Effector memory CD4-positive, alpha-beta T cell (primary cell): ENCODE measurements at places on chromosomes 1 and 21.
A peak's percentile ranks its signal among the peaks of the same experiment; 100 is the strongest.

DNA sequence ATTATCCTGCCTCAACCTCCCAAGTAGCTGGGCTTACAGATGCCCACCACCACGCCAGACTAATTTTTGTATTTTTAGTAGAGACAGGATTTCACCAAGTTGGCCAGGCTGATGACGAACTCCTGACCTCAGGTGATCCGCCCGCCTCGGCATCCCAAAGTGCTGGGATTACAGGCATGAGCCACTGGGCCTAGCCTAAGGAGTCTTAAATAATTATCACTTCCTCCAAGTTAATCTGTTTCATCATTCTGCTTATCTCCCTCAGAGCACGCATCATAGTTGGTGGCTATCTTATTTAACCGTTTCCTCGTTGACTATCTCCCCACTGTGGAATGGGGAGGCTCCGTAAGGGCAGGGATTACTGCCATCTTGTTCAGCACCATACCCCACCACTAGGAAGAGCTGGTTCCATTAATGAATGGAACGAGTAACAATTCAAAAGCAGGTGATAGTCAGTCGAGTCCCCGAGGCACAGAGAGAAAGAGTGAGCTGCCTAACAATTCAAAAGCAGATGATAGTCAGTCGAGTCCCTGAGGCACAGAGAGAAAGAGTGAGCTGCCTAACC lies 52.7 kb downstream of the GLUL start:
- DNase-seq: no peak

DNA sequence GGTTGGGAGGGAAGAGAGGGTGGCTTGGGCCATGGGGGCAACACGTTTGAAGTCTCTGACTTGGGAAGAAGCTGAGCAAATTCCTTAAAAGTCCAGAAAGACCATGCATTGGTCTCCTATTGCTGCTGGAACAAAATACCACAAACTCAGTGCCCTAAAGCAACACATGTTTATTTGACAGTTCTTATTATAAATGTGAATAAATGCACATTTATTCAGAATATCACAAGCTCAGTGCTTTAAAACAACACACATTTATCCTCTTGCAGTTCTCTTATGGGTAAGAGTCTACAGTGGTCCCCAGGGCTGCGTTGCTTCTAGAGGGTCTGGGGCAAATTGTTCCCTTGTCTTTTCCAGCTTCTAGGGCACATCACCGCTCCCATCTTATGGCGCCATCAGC lies 10.1 kb upstream of the PRAMEF12 start:
- DNase-seq: no peak

- no peak for DNase-seq
Measured at GRCh38 chr1:7207875-7208646, 422.8 kb downstream of the CAMTA1 start.

DNA sequence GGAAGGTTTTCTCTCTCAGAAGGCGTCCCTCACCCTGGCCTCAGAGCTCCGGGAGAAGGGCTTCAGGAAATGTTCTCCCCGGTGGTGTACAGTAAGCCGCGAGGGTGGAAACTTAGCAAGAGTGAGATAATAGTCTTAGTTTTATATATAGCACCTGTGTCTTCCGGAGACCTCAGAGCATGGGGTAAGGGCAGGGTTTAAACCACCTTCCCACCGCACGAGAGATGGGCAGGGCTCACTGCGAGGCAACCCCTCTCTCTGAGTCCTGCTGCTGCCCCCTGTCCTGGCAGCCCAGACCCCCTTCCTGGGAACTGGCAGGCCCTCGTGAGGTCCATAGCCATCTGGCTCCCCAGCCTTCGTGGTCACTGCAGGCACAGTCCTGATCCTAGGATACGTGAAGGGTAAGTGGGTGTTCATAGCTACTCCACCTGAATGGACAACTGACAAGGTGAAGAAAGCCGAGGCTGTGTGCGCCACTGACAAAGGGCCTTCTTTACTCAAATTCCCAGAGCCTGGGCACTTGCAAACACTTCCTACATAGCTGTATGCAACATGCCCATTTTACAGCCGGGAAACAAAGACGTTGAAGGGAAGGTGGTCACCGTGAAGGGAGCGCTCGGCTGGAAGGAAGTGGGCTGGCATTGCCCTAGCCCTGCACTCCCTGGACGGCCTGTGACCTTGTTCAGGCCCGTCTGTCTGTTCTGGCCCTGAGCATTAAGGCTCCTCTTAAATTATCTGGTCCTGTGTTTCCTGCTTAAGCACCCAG lies 26.9 kb downstream of the ITPKB start:
- DNase-seq: peak; percentile 33

- DNase-seq: no peak
Measured at GRCh38 chr1:235059221-235059620, 69.4 kb downstream of the TOMM20 start.

DNA sequence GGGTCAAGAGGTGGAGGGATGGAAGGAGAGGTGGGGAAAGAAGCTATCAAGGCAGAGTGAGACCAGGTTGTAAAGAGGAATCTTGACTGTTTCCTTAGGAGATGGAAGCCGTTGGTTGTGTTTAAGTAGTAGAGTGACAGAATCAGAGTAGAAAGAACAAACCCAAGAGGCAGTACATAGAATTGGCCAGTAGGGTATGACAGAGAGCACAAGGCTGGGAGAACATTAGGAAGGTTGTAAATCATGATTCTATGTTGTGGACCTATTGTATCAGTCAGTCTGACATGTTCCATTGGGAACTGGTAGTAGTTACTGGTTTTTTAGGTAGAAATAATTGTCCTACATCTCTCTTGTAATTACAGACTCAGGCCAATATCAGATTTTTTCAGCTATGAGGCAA lies 486.9 kb upstream of the USP24 start:
- DNase-seq: no peak

- DNase-seq: no peak
Measured at GRCh38 chr1:22801761-22802160, 91.1 kb downstream of the EPHB2 start.

GRCh38 chr1:175129182-175129581 lies 61.5 kb downstream of the TNN start:
- DNase-seq: no peak

- DNase-seq: no peak
Measured at GRCh38 chr1:181501612-181502011, 18.3 kb downstream of the CACNA1E start.

DNA sequence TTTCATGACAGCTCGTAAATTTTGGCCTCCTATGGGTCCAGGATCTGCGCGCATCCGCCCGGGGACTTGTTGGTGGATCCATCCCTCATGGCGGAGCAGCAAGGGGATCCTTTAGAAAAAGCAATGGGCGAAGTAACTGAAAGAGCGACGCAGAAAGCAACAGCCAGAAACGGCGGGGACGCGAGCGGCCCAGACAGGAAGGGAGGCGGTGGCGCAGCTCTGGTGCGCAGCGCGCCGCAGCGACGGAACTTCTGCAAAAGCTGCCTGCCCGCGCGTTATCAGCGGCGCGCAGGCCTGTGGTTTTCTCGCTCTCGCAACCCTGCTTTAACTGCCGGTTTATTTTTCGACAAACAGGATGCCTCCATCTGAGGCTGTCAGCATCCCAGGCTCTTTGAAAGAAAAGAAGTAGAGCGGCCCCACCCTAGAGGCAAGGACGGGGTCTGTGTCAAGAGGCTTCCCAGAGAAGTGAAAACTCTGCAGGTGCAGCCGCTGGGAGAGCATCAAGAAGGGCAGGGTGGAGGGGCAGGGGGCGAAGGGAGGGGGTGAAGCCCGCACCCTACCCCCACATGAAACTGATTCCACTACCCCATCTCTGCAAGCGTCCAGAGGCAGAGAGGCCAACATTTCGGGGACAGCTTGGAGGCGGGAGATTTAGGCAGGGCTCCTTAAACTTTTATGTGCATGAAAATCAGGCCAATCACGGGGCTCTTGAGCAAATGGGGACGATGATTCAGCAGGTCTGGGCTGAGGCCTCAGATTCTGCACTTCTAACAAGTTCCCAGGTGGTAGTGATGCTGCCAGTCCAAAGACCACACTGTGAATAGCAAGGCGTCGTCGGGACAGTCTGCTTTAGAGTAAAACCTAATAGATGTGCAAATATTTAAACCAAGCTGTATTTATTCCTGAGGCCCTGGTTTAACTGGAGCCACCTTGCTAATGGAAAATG lies 22.2 kb downstream of the RUNX1 start:
- peak; percentile 82 for DNase-seq

- no peak for DNase-seq
Measured at GRCh38 chr1:221085701-221086375, 206.6 kb downstream of the HLX start.

GRCh38 chr1:29504196-29504595 lies 267.9 kb downstream of the PTPRU start:
- no peak for DNase-seq

GRCh38 chr1:70866542-70867264 lies 180.9 kb downstream of the PTGER3 start:
- DNase-seq: no peak

DNA sequence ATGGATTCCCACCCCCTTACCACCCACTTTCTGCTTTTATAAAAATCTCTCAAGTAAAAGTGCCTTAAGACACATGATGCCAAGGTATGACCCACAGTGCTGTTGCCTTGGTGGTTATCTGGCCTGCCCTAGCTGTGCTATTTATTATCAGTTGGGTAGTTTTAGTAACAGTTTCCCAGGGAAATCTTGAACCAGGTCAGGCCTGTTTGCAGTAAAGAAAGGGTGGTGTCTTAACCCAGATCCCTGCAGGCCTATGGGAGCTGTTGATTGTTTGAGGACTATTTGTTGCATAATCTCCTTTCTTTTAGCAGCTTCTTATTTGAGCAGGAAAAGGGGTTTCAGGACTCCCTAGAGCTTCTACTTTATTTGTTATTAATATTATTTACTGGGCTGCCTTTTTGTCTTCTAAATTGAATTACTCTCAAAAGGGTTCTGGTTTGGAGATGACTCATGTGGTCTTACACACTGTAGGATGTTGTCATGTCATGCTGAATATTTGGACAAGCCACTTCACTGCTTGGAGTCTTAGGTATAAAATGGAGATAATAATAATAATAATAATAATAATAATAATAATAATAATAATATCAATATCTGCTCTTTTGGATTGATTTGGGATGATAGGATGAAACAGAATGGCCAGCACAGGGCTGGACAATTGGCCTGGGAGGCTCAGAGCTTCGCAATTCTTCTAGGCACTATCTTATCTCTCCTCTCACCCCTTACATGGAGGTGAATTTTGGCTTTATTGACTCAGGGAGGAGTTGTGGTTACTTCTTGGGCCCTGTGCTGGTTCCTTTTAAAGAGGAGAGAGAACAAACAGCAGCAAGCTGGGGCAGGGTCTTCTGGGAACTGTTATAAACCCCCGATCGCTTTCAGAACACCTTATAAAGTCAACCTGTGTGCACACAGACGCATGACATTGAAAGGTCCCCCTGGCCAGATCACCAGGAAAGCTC lies 252.1 kb downstream of the PRDM2 start:
- DNase-seq: no peak

DNA sequence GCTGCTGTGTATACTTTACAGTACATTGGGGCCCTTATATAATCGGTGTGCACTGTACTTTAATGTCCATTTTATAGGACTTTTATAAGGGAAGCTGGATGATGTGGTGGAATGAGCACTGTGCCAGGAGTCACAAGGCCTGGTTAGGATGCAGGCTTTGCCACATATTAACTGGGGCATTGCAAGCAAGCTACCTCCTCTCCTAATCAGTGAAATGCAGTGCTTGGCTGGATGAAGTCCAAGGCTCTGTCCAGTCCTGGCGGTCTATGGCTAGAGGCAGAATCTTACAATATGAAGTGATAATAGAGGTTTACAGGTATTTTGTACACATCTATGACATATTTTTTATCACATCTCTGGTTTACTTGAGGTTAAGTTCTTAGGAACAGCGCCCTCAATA lies 1.7 kb upstream of the PKP1 start:
- DNase-seq: no peak

DNA sequence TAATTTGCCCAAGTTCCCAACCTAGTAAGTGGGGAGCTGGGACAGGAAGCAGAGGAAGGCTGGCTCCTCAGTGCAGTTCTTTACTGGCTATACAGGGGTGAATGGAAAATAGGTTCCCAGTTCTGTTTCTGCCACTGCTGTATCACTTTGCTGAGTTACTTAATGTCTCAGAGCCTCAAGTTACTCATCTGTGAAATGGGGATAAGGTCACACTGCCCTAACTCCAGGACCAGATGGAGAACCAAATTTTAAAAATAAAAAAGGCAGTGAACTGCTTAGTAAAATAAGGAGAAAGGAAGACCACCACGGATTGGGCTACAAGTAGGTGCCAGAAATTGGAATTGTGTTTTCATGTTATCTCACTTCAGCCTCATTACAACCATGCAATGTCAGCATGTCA lies 147.8 kb downstream of the OMA1 start:
- DNase-seq: no peak

DNA sequence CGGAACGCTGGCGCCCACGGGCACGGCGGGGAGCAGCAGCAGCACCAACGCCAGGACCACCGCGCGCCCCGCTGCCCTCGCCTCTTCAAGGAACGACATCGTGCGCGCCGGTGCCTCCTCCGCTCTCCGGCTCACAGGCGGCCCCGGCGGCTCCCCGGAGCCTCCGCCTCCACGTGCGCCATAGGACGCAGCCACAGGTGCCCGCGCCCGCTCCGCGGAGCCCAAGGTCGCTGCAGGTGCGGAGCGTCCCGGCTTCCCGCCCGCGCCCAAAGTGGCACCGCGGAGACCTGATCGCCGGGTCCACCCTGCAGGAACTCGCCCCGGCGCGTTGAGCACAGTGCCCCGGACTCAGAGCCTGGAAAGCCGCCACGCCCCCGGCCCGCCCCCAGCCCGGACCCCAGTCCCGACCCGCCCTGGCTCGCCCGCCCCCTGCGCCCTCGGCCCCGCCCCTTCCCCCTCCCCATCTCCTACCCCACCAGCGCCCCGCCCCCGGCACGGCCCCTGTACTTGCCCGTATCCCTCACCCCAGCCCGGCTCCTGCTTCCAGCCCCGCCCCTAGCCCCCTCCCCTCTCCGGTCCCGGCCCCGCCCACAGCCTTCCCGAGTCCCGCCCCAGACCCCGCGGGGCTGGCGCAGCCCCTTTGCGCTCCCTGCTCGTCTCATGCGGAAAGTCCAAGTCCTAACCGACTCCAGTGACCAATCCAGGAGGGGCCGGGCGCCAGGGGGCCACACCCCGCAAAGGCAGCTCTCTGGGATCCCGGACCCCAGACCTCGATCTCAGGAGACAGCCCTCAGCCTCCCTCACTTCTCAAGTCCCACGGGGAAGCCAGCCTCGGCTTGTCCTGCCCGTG lies at the start of gene MEGF6:
Gene MEGF6, minus strand, starts transcription at position 339 of the 850 bp plus-strand sequence. Its CDS starts 240 bp downstream, at position 99.
- DNase-seq: peak; percentile 54

DNA sequence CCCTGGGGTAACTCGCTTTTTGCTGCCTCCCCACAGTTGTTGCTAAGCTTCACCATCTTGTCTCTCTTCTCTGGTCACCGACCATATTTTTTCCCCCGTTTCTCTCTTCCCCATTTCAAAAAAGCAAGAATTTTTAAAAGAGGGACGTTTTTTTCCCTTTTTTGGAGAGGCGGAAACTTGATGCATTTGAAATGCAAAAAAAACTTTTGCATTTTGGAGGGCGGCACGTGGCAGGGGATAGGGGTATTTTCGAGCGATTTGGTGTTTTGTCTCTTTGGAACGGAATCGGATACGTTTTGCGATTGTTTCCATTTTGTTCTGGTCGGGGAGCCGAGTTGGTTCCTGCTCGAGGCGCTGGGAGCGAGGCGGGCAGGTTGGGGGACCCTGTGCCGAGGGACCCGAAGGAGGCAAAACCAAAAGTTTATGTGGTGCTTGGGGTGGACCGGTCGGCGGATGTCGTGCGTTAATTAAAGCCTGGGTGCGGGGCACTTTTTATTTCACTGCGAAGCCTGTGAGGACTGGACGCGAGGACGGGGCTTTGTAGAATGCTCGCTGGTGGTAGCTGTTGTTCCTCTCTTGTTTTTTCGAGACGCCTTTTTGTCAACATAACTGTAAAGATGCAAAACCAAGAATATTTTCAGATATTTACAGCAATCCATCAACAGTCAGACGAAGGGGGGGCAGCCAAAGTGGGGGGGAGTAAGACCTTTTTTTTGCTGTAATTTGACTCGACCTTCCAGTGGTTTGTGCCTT lies 884 bp downstream of the H3-3A start:
- peak; percentile 22 for DNase-seq
